Colonic mucosa (tissue), 4 donors: ENCODE measurements at places on chromosomes 5 and 9. TPM values are rescaled to one million over a fixed set of nuclear protein-coding genes. Genes with fewer than 3 reads are reported as not detected.

ADAMTSL1 gene
- total RNA-seq = 14.7 TPM

GRCh38 chr5:126676195-126676624 is 75.5 kb downstream of the PHAX start:
- peak; percentile 80 for DNase-seq

DNA sequence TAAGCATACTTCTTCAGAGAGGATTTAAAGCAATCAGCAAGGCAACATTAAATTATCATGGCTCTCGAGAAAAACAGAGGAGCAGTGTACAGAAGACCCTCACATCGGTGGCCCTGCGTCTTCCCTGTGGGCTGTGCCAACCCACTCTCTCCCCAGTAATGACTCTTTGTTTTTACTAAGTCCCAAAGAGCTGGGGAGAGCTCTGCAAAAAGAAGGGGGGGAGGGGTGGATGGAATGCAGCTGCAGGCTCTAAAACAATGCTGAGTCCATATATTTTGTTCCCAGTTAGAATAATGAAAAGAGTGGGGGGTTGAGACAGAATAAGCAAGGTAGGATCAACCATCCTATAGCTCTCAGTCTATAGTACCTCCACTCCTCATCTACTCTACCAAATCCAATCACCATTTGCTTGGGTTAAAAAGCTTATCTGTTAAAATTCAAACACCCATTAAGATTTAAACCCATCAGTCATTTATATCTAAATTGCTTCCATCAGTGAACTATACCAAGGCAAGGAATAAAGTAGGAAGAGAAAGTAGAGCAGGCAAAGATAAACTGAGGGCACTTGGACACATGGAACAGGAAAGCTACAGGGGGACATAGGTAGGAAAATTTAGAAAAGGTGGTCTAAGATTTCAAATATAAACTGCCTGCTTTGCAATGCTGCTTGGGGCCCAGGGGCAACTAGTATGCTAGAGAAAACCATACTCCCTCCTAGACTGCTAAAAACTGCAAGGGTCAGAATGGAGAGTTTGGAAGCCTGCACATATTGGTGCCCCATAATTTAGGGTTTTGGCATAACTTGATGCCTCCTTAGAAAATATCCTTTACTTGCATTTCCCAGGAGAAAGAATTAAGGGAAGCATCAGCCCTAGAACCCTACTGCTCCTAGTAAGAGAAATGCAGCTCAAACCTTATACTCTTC is 20.6 kb downstream of the ELL2 start:
- DNase-seq = no peak

- DNase-seq = no peak
These were observed 21.3 kb upstream of the FAM13B start for GRCh38 chr5:138054206-138054605.

DNA sequence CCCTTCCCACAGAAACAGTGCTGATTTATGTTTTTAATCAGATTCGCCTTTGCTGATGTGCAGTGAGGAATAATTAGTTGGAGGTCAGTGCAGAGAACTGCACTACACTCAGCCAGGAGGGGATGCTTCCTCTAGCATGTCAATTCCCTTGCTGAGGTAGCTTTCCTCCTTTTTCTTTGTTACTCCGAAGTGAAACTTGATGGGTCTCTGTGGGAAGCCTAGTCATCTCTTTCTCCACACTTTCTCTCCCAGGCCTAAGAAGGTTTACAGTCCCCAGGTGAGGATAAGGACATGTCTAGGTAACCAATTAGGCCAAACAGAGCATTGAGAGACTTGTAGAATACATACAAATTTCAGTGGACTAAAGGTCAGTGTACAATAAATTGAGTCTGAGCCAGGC is 461.8 kb downstream of the KIF4B start:
- no peak for DNase-seq

GRCh38 chr5:5419291-5420210 is 2.9 kb upstream of the ICE1 start:
- no peak for DNase-seq

DNA sequence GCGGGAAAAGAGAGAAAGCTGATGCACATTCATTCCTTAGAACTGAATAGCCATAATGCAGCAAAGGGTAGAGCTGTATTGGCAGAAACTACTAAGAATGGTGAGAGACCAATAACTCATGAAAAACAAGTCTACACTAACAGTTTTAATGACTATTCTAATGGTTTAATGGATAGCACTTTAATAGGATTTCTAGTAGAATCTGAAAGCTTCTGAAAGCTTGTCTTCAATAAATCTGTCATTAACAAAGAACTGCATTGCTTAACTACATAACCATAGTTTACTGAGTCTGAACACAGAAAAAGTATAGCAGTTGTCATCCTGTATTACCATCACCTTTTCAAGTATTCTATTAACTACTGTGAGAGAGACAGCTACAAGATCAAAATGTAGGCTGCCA is 617.8 kb upstream of the DMAC1 start:
- DNase-seq = no peak

DNA sequence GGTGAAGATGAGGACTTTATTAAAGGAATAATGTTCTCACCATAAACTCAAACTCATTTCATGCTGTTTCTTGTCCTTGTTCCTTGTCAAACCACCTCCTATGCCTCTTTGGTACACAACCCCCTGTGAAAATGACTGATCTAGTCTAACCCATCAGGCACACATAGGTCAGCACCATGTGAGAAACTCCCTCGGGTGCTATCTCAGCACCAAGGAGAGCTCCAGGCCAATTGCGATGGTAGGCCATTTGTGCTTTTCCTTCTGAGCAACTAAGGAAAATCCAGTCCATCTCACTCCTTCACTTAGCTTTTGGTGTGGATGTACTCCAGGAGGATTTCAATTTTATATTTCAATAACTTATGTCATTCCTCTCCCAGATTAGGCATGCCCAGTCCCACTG is 199.8 kb downstream of the ZNF608 start:
- DNase-seq = no peak

DNA sequence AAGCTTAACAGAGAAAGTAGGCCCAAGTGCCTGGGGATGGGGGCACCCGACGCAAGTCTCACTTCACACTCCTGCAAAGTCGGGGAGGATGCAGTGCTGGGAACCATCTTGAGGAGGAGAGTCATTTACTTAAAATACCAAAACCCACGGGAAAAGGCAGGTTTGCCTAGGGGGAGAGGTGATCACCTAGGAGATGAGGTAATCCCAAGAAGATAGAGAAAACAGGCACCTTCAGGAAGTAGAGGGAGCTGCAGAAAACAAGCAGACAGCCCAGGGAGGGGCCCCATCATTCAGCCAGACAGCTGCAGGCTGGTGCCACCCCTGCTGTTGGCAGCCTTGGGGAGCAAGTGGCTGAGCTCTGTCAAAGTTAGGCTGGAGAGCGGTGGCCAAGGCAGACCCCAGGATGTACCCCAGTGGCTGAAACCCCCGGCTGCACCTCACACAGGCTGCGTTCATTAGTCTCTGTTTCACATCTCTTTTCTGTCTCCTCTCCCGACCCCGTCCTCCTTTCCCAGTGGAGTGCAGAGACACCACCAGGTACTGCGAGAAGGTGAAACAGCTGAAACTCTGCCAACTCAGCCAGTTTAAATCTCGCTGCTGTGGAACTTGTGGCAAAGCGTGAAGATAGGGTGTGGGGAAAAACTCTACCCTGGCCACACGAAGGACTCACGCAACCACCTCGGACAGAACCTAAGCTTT is 124.9 kb downstream of the SAXO1 start:
- DNase-seq = no peak
